ENCODE measurements at places on chromosomes 4 and X.

- DNase-seq, result no peak
Observed at GRCh38 chrX:19723427-19723826, 164.0 kb downstream of the SH3KBP1 start.

GRCh38 chr4:183391204-183391603 is 53.2 kb upstream of the CDKN2AIP start:
- no peak for DNase-seq

DNA sequence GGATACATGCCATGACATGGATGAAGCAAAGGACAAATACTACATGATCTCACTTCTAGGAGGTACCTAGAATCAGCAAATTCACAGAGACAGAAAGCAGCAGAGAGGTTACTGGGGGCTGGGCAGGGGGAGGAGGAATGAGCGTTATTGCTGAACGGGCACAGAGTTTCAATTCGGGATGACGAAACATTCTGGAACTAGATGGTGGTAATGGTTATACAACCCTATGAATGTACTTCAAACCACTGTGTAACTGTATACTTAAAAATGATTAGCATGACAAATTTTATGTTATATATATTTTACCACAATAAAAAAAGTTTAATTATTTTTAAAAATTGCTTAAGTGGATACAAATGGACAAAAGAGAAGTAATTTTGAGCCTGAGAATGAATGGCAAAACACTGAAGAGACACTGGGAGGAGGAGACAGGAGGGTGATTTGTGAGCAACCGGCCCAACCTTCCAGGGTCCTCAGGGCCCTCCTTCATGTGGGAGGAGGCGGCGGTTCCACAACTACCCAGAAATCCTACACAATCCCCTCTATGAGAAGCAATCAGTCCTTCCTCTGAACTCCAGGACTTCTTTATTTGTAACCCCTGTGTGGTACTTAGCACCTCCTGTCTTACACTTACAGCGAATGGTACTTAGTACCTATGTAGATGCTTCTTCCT is 14.1 kb downstream of the ACSL1 start:
- no peak for DNase-seq

DNA sequence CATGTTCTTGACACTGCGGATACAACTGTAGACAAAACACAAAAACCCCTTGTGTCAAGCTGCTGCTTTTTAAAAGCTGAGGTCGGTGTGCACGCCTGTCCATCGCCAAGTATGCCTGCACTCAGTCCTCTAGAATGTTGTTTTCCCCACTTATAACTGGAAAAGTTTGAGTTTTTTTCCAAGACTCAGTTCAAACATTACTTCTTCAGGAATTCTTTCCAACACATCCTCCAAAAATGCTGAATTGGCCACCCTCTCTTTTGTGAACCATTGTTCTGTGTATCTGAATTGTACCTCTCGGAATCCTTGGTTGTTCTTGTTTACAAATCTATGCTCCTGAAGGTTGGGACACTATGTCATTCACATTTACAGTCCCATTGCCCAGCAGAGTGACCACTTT is 94.6 kb downstream of the REELD1 start:
- DNase-seq, result no peak

- DNase-seq, result no peak
Observed at GRCh38 chr4:151674804-151675391, 85.9 kb downstream of the GATB start.

- DNase-seq, result no peak
Observed at GRCh38 chr4:134628066-134628465, 426.5 kb upstream of the PABPC4L start.

GRCh38 chr4:16154451-16154850 is 70.6 kb upstream of the PROM1 start:
- DNase-seq, result no peak

GRCh38 chrX:29662759-29663503 is 552.4 kb upstream of the MAGEB2 start:
- no peak for DNase-seq

GRCh38 chrX:43446752-43447151 is 209.3 kb upstream of the MAOA start:
- no peak for DNase-seq

GRCh38 chr4:19947349-19947748 is 304.4 kb upstream of the SLIT2 start:
- no peak for DNase-seq

DNA sequence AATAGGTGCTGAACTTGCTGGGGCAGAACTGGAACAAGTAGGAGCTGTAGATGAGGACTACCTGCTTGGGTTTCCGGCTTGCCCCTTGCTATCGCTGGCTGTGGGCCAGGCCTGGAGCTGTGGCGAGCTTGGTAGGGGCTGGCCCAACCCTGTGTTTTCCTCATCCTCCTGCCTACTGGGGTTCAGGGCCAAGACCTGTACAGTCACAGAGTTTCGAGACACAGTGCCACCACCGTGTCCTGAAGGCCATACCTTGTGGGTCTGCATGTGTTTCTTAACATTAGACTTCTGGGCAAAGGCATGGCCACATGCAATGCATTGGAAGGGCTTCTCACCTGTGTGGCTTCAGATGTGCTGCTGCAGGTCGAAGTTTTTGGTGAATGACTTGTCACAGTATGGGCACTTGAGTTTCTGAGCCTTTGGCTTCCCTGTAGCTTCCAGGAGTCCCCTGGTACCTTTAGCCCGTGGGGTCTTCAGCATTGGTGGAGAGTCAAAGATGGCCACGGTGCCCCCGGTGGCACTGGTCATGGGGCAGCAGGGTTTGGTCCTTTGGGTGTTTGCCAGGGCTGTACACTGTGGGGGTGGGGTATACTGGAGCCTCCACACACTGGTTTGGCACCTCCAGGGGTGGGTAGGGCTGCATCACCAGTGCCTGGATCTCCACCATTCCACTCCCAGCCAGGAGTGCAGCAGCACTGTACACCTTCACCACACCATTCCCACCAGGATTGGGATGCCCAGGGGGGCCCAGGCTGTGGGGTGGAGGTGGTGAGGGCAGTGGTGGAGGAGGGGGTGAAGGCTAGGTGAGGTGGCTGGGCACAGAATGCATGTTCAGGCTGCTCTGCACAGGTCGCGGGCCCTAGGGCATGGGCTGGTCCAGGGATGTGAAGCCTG is 52.1 kb downstream of the CFAP299 start:
- no peak for DNase-seq

- DNase-seq, result no peak
Observed at GRCh38 chr4:107760281-107760947, 40.4 kb upstream of the PAPSS1 start.

DNA sequence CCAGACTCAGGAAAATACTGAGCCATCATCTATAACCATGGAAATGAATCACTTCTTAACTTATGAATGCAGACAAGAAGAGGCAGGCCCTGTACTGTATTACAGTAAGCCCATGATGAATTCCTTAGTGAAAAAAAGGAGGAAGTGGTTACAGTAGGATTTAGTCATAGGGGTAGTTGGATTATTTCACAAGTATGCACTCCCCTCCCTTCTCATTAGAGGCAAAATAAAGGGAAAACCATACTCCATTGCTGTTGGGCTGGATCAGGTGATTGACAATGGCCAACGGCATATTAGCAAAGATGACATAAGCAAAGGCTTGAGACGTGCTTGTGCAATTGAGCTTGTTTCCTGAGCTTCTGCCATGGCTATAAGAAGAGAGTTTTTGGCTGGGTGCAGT is 181.1 kb upstream of the PRPS2 start:
- no peak for DNase-seq

GRCh38 chrX:134115270-134115669 is 121.7 kb upstream of the CCDC160 start:
- no peak for DNase-seq

DNA sequence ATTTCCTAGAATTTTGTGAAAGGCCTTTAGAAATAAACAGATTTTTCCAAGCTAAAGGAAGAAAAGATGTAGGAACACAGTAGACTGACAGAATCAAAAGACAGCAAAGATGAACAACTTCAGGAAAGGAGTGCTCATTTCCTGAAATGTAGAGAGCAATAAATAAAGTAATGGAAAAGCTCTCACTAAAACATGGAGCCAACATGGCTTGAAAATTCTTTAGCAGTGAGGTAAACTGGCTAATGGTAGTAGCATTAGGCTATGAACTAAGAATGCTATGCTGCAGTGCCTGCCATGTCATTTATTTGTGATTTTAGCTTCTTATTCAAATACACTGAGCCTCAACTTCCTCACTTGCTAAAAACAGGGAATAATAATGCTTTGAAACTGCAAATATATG is 108.7 kb downstream of the IQCM start:
- no peak for DNase-seq

- DNase-seq, result no peak
Observed at GRCh38 chr4:85656759-85657505, 182.0 kb downstream of the ARHGAP24 start.

- peak; percentile 31 for DNase-seq
Observed at GRCh38 chr4:111798840-111799239, 346.4 kb upstream of the FAM241A start.

DNA sequence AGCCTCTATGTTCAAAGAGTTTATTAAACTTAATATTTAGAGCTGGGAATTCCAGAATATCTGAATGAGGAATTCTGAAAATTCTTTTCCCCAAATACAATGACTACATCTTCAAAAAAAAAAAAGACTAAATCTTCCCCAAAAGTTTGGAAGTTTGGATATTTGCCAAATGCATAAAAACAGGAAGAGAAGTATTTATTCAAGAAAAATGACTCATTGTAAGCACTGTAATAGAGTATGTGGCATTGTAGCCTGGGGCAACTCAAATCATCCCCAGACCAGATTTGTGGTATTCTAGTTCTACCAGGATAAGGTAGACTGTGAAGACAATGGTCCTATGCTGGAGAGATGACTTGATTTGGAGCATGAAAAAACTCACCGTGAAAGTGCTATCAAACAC is 78.5 kb upstream of the PDHA2 start:
- no peak for DNase-seq

DNA sequence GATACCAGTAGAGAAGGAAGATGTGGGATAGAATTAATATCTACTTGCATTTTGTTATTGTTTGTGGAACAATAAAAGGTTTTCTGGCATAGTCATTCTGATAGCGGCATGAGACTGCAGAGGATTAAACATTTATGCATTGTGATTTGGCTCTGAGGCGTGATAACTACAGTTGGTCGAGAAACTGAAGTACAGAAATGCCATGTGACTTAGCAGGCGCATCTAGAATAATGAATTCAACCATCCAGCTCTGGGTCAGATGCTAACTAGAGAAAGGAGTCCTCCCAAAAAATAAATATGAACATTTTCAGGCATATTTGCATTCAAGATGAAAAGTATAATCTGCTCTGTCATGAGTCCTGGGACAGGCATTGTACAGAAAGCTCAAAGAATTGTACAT is 62.8 kb downstream of the CCSER1 start:
- no peak for DNase-seq

GRCh38 chr4:20883231-20883630 is 183.0 kb downstream of the PACRGL start:
- no peak for DNase-seq

GRCh38 chr4:127622921-127623796 is 9.6 kb upstream of the INTU start:
- no peak for DNase-seq

DNA sequence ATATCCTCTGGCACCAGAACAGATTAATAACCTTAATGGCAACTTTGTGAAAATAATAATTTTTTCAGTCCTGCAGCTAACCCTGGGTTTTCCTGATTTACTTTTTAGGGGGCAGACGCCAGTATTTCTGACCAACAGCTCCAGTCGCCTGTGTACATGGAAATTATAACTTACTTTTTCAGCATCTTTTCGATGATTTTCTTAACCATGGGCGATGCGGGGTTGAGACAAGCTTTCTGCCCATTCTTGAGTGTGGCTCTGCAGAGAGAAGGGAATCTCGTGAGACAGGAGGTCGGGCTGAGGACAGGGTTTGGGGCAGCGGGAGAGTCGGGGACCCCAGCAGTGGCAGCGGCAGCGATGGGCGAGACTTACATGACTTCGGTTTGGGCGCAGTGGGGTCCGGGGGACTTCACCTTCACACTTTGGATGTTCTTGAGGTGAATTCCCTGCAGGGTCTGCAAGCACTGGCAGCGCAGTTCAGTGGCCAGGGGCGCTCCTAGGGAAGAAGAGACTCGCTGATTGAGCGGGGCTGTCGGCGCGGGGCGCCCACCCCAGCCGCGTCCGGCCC is 484 bp downstream of the CXCL2 start:
- DNase-seq, result no peak

- DNase-seq, result no peak
Observed at GRCh38 chr4:61192392-61192791, 7.7 kb upstream of the ADGRL3 start.

- peak; percentile 1 for DNase-seq
Observed at GRCh38 chrX:74325130-74326059, 21.4 kb downstream of the ZCCHC13 start.

DNA sequence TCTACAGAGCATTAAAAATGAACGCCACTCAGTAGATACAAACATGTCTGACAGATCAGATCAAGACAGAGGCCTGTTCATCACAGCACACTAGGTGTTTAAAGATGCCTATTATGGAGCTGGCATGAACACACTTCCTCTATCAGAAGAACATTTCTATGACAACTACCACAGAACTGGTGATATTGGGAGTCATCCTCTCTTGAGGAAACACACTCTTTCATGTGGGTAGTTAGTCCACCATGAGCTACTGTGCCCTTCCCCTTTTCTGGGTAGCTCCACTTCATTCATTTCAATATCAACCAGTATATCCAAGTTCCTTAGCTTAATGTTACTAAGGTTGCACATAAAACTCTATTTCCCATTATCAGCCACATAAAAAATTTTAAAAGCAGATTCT is 46.7 kb downstream of the MAOB start:
- DNase-seq, result no peak

GRCh38 chr4:127558088-127558487 is 74.7 kb upstream of the INTU start:
- no peak for DNase-seq

DNA sequence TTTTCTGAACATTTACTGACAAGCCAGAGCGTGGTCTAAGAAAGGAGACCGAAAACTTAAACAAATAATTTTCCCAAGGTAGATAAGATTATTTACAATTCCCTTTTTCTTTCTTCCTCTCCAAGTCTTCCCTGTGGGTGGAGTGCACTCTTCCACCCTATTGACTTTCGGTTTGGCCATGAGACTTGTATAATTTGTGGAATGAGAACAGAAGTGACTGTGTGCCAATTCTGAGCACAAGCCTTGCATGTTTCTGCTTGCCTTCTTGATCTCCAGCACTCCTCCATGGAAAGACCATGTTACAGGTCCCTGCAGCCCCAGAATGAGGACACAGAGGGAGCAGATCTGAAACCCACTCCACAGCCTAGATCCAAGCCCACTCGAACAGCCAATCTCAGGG is 150.0 kb upstream of the HPGD start:
- DNase-seq, result no peak

DNA sequence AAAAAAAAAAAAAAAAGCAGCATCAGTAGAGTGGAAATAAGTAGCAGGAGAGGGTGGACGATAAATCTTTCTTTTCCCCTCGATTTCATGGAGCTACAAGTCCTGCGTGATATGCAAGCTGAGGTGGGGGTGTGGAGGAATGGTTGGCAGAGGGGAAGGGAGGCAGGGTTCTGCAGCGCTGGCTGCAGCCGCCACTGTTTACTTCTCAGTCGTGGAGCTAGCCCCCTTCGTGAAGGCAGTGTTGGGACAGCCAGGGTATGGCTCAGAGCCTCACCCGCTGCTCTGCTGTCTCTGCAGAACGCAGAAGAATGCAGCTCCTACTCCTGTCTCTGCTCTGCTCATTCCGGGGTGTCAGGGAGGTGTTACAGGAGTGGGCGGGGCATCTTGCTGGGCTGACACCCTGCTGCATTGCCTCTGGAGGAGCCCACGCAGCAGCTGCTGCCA is 140.6 kb downstream of the GPM6A start:
- DNase-seq, result peak; percentile 75
